ENCODE measurements at places on chromosomes 2 and 18.

DNA sequence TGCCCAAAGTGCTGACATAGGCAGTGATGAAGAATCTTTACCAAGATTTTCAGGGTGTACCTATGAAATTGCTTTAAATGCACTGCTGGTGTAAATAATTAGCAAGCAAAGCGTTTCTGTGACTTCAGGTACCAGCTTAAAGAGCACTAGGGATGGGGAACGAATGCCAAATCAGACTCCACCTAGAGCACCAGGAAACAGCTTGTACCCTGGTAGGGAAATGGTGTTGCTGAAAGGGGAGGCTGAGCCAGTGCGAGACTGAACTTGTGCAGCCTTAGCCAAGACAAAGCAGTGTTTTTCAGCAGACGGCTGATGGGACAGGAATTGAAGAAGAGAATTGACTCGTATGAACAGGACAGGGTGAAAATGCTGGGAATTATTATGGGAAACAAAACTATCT is 65.6 kb downstream of the TWSG1 start:
- no peak for DNase-seq

DNA sequence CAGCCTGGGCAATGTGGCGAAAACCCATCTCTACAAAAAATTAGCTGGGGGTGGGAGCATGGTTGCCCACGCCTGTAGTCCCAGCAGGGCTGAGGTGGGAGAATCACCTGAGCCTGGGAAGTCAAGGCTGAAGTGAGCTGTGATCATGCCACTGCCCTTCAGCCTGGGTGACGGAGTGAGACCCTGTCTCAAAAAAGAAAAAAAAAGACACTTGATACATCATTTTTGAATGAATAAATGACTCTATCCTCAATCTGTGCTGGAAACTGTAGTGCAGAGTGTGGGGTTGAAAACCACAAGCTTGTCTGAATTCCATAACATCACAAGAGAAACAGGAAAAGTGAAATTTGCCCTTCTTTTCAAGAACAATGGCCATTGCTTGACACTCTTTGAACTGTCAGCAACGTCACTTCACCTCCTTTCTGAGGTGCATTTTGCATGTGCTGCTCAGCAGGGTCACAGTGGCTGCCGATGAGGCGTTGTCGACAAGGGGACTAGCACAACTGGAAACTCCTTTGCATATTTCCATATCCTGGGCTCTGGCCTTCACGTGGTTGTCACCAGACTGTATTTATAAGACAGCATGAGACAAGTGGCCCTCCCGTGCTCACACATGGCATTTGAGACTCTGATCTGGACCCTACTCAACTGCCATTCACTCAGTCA is 54.2 kb downstream of the DDX1 start:
- DNase-seq: no peak

GRCh38 chr18:44805643-44806042 is 125.0 kb downstream of the SETBP1 start:
- no peak for DNase-seq

DNA sequence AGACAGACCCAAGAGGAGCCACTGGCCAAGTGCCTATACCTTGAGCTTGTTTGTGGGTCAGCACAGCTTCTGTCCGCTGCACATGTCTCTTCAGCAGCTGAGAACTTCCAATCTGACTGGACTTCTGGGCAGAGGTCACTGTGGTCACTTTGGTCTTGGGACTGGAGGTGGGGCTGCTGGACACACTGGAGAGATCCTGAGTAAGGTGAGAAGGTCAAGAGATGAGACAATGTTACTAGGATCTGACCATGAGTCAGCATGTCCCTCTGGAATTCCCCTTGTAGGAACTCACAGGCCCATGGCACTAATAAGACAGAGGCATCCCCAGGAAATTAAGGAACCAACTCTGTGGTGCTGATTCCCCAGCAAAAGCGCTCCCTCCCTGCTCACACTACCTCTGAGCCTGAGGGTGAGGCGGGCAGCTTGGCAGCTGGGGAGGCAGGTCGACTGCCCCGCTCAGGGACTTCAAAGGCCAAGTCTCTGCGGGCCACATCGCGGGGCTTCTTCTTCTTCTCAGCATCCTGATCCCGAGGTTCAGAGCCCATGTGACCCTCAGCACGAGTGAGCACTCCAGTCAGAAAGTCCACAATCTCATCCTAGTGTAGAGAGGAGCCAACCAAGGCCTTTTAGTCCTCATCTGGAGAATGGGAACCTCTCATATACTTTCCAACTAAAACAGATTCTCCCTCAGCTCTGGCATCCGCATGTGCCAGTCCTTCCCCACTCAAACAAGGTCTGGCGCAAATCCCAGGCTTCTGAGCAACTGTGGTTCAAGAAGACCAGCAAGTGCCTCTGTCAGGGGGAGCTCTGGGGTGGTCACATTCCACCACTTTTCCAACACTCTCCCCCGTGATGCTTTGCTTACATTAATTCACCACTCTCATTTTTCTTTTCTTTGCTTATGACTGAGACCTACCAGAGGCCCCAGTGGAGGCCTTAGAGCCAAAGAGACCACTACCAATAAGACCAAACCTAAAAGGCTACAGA is 29.4 kb downstream of the KANSL3 start:
- DNase-seq: no peak

DNA sequence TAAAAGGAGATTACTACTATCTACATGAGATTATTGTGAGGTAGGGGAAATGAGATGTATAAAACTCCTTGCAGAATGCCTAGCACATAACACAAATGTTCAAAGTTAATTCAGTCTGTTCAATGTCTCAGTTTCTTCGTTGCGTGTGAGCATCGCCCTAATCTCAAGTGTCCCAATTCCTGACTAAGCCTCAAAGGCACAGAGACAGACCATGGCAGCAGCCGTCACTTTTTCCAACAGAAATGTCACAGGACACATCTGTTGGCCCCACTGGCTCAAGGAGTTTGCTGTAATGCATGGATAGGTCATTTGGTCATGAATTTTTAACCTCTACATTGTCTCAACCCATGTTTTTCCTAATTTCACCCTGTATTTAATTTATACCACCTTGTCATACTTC is 75.3 kb downstream of the STK39 start:
- no peak for DNase-seq

DNA sequence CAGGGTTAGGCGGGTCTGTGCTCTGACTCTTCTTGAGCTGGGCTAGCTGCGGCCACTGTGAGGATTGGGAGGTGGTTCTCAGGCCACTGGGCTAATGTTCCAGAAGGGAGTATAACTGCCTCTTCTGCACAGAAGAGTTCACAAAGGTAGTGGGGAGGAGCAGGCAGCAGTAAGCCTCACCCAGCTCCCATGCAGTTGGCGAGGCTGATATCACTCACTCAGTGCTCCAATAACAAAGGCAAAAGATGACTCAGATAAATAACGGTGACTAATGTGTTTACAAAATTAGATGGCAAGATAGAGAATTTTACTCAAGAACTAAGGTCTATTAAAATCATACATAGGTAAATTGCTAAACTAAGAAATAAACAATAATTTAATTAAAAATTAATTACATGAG is 174.2 kb upstream of the TMEM200C start:
- no peak for DNase-seq

DNA sequence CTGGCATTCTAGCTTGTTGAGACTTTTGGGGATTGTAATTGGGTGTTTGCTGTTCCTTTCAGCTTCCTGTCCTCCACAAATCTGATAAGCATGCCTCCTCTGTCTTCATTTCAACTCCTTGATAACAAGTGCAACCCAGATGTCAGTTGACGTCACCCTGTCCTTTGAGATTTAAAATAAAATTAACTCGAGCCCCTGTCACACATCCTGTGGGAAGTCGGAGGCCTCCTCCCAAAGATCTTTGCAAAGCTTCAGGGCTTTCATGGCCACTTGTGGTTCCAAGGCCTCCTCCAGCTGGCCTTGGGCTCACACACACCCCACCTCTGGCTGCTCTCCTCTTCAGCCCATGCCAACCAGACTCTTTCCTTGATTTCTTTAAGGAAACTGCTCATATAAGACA is 69.9 kb upstream of the ITGA6 start:
- no peak for DNase-seq

DNA sequence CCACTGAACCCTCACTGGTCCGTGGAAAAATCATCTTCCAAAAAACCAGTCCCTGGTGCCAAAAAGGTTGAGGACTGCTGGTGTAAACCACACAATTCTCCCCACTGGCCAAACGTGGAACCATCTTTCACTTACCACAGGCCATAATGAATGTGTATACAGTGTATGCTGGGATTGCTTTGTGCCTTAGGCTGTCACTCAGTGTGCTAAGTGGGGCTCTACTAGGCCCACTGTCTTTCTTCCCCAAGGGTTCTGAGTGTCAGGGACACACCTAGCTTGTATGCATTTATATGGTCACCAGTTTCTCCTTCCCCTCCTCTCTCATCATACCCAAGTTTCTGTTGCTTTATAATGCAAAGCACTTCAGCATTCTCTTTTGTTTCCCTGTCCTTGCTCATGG is 27.2 kb downstream of the SCYGR8 start:
- DNase-seq: no peak

- DNase-seq: no peak
Observed at GRCh38 chr2:225009768-225010167, 32.5 kb downstream of the DOCK10 start.

DNA sequence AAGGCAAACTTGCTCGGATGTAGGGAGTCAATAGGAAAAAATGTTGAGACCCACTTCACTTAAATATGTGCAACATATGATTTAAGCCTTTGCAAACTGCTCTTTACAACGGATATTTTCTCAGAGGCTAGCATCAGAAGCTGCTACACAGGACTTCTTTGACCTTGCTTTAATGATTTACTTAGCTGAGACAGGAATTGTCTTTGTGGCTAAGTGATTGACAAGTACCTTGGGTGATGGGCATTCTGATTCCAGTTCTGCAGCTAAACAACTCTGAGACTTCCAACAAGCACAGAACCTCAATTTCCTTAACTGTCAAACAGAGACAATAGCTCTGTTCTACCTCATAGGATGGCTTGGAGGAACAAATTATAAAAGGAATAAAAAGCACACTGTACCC is 150.2 kb downstream of the NCKAP5 start:
- DNase-seq: no peak

GRCh38 chr2:138713069-138713496 is 67.1 kb downstream of the NXPH2 start:
- DNase-seq: no peak

DNA sequence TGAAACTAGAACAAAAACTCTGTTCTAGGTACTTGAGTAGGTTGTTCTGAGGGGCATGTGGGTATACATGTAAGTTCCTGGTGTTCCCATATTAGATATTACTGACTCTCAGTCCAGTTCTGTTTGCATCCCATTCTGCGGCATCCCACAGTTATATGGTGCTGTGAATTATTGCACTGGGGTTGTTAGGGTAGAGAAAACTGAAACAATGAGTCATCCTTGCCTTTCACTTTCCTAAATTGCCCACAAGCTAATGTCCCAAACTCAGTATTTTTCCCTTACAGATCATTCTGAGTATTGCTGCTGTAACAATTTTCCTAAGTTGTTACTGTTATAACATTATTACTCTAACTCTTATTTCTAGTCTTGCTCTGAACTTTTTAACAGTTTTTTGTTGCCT is 3.0 kb downstream of the WDR75 start:
- no peak for DNase-seq

GRCh38 chr2:191790737-191791136 is 56.2 kb downstream of the CAVIN2 start:
- DNase-seq: no peak

DNA sequence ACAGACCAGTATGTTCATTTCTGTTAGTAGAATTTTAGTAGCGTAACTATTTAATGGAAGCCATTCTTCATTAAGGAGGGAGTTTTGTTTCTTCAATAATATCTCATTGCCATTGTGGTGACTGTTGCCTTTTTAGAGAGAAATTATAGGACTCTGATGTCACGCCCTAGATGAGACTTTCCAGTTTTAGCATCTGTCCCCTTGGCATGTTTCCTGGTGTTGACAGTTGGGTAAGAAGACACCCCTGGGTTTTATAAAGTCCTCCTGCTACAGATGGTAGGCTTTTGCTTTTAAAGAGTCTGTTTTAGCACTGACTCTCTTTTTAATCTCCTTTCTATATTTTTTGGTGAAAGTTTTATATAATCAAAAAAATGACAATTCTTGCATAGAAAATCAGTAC is 41.9 kb downstream of the KCNJ3 start:
- no peak for DNase-seq

GRCh38 chr18:8548186-8548585 is 61.1 kb upstream of the RAB12 start:
- DNase-seq: no peak

DNA sequence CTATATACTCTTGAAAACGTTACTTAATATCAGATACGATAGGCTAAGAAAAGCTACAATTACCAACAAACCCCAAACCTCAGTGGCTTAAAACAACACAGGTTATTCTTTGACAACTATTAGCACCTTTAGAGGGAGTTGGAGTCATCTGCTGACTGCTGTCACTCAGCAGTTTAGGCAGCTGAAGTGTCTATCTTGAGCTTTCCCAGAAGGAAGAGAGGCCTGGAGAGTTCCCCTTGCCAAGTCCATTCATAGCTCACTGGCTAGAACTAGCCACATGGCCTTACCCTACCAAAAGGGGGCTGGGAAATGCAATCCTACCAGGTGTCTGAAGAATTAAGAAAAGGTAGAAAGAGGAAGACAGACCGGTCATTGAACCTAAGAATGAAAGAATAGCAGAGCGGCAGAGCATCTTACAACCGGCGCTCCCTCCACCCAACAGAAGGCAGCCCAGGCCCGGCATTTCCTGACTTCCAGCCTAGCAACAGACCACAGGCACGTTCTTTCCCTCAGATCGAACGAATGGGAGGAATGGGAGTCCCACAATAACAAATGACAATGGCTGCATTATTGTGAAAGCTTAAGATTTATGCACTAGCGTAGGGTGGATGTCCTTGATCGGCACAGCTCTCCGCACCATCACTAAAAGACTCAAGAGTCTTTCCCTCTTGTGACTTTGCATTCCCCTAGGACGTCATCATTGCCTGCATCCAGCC is 211.2 kb upstream of the CTAGE1 start:
- no peak for DNase-seq
